ENCODE measurements at places on chromosomes 16 and 17.

- peak; percentile 17 for DNase-seq
Observed at GRCh38 chr16:11151885-11152629, 103.9 kb downstream of the SOCS1 start.

DNA sequence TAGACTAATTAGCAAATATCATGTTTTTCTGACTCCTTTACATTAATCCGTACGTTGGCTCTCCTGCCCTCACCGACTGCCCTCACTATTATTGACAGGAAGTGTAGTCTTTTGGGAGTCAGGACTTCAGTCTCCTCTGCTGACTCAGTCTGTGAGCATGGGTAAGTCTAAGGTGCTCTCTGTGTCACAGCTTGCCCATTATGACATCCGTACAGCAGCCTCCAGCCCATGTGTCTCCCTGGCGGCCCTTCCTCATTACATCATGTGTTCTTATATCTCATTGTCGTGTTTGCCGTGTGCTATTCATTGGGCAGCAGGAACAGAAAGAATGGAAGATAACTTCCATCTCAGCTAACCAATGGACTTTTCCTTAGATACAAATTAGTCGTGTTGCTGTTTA, 77.5 kb downstream of the MRTFB start:
- no peak for DNase-seq

- no peak for DNase-seq
Observed at GRCh38 chr16:50909831-50910735, 168.2 kb downstream of the CYLD start.

DNA sequence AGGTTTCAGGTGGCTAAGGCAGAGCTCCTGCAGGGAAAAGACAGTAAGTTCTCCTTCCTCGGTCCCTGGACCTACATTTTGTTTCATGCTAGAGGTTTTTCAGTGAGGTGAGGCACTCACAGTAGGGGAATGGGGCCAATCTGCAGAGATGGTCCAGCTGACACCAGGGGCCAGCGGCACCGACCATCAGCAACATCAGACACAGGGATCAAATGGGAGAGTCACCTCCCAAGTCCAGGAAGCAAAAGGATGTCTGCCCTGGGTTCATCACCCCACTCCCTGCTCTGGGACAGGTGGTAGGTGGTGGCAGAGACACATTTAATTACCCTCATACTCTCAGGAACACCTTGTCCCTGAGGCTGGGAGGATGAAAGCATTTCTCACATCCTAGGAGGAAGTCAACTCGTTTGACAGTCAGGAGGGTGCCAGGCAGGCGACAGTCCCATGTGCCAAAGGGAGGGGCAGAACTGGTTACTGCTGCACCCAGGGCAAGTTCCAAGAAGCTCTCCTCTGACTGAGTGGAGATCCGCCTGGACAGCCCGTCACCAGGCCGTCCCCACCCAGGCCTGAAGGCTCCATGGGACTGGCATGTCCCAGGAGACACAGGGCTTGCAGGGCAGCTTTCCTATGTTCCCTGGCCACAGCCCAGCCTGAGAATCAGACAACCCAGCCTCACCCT, 19.2 kb downstream of the ATP6V0D1 start:
- no peak for DNase-seq

- no peak for DNase-seq
Observed at GRCh38 chr17:37678036-37678435, 34.8 kb upstream of the DDX52 start.

DNA sequence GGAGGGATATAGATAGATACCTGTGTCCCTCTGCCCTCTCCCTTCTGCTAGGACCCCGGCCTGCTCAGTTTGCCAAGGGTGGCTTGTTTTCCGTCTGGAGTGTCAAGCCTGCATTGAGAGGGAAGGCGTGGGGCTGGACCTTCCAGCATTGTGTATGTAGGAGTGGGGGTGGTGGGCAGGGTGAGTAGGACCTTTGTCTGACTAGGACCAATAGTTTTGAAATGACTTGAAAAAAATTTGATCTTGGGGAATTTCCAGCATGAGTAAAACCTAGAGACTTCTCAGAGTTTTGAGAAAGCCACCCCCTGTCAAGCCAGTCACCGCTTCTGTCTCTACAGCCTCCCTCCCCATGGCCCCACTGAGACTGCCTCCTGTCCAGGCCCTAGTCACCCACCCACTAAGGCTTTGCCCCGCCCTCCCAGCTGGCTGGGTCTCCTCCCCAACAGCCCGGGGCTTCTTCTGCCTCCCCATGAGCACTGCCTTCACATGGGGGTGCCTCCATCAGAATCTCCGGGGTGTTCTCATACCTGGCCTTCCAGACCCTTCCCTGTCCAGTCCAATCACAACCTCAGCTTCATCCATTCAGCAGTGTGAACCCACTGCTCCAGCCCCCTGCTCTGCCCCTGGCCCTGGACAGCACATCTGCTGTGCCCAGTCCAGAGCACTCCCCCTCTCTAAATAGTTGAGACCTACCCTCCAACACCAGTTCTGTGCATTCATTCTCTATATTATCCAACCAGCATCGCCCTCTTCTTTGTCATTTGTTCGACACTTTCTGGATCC, 207.0 kb downstream of the MSI2 start:
- DNase-seq: no peak

DNA sequence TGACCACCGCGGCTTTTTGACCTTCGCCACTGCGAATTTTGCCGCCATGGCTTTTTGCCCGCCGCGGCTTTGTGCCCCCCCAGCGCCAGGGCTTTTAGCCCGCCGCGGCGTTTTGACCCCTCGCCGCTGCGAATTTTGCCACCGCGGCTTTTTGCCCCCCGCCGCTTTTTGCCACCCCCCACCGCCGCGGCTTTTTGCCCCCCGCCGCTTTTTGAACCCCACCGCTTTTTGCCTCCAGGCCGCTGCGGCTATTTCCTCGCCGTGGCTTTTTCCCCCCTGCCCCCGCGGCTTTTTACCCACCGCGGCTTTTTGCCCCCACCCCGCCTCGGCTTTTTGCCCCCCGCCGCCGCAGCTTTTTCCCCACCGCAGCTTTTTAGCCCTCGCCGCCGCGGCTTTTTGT, 134.8 kb upstream of the TP53TG3C start:
- no peak for DNase-seq

DNA sequence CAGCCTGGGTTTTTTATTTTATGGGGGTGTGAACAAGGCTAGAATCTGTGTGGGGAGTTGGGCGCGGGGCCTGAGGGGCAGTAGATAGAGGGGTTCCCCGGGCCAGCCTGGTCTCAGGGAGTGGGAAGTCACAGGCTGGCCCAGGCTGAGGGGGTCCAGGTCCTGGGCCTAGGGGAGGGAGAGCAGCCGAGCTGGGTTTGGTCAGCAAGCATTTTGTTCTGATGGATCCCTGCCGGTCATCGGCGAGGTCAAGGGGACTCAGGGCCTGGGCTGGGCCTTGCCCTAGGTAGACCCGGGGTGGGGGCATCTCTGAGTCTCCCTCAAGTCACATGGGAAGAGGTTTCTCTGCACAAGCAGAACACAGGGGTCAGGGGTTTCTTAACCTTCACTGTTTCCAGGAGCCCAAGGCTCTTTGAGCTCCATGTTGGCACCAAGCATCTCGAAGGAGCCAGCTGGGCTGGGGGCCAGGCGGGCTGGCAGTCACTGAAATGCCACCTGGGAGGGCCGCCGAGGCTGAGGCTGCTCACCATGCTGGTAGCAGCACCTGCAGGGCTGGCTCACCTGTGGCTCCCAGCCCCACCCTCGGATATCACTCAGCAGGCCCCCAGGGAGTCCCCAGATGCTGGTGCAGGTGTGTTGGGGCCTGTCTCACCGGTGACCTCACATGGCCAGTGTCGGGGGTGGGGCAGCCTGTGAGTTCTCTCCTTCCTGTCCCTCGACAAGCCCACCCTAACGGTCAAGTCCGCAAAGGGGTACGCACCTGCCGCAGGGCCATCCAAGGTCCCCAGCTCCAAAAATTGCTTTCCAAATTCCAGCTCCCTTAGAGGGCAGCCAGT, 41.0 kb downstream of the SLC7A5 start:
- DNase-seq: no peak

DNA sequence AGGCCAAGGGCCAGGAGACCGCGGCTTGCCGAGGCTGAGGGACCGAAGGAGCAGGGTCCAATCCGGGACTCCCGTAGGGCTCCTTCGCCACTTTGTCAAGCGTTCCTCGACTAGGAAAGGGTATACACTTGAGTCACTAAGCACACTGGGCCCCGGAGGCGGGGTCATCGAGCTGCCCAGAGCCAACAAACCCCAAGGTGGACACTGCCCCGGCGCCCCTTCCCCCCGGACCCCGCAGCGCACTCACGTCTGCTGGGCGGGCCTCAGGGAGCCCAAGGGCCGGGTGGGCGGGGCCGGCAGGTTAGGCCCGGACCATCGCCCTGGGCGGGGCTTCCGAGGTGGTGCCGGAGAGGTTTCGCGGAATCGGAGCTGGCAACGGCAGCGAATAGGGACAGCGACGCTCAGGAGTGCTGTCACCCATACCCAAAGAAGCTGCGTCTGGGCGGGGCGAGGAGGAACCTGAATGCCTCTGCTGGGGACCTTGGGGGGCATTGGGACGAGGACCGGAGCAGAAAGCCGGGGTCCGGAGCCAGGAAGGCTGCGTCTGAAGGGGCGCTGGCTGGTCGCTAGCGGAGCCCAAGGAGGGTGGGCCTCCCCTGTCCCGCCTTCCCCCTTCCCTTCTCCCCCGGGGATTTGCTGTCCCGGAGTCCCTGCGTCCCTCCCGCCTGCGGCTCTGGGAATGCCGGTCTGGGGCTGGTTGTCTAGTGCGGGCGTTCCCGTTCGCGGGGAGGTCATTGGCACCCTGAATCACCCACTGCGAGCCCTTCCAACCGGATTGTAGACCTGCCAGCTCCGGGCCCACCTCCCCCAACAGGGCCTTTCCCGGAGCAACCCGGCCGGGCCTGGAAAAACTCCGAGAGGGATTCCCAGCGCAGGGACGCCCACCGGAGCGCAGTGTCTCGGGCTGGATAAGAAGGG, 118.2 kb upstream of the SMURF2 start:
- DNase-seq: no peak

DNA sequence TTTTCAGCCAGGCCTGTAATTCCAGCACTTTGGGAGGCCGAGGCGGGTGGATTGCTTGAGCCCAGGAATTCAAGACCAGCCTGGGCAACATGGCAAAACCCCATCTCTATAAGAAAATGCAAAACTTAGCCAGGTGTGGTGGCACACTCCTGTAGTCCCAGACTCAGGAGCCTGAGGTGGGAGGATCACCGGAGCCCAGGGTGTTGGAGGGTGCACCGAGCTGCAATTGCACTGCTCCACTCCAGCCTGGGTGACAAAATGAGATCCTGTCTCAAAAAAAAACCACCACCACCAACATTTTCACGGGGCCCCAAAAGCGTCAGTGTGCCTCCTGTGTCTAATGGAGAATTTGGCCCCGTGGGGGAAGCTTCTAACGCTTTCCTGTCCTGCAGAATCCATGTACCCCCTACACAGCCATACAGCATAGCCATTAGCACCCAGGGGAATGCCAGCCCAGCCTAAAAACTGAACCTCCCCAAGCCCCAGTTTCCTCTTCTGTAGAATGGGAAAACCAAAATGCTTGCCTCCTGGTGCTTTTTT, 22.2 kb upstream of the MAP3K14 start:
- no peak for DNase-seq

DNA sequence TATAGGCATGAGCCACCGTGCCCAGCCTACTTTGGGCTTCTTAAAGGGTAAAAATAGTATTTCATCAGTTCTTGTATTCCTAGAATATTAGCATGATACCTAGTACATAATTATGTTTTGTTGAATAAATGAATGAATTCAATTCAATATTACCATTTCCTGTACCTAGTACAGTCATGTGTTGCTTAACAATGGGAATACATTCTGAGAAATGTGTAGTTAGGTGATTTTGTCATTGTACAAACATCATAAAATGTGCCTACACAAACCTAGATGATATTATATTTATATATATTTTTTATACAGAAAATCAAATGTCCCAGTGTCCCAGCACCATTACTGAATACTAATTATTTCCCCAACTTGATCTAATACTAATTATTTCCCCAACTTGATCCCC, 85.6 kb upstream of the HAS3 start:
- no peak for DNase-seq

All from skeletal muscle cell (primary cell).